Myocyte (in vitro differentiated cells): ENCODE measurements at places on chromosomes 12 and 14. TPM values are rescaled to one million over a fixed set of nuclear protein-coding genes. Genes with fewer than 3 reads are reported as not detected.
A peak's percentile ranks its signal among the peaks of the same experiment; 100 is the strongest.

DNA sequence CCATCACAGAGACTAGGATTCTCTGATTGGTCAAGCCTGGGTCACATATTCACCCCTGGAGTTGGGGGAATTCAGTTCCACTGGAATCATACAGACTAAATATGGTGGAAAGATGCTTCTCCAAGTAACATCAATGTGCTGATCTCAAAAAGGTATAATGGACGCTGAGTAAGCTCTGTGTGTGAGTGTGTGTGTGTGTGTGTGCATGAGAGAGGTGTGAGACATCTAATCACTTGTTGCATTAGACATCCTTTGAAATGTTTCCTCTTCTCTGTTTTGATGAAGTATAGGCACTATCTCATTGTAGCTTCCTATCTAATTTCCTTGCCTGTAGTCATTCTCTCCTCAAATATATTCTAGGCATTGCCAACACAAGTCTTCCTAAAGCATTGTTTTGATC is 5.0 kb upstream of the RAB3IP start:
- DNase-seq, result no peak

GRCh38 chr12:5220835-5221234 is 177.2 kb downstream of the KCNA5 start:
- no peak for DNase-seq

DNA sequence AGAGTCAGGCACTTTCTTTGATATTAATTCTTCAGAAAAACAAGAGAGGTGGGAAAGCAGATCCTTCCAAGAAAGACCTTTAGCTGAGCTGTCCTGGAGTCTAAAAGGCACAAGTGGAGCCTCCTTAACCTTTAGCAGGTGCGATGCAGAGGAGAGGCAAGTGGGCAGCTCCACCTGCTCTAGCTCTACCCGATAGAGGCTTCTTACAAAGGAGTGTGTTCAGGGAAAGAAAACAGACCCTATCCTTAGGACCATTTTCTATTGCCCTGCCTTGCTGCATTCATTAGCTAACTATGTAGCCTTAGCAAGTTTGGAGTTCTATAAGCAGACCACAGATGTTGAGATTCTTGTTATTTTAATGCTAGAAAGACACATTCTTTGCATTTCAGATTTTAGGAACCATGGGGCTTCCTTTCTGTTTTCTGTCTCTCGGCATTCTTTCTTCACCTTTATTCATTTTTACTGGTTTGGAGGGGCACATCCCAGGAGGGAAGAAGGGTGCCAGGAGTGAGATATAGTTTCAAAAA is 214.5 kb downstream of the EGLN3 start:
- DNase-seq, result no peak

DNA sequence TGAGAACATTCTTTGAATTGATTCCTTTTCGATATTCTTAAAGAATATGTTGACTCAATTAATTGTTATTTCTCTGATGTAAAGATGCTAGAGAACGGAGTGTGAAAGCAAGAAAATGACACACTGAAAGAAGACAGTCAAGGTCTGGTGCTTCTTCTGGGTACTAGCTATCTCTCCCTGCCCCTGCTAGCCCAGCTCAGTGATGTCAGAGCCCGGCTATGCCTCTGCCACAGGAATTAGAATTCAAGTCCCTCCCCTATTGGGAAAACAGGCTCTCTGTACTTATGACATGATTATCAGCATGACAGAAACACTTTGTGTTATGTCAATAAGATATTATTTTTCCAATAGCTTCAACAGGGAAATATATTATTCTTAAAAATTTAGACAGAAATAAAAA is 252.4 kb downstream of the KCNC2 start:
- no peak for DNase-seq

GRCh38 chr12:6699989-6700645 is 498 bp downstream of the PIANP start:
- no peak for DNase-seq

- no peak for DNase-seq
Measured at GRCh38 chr14:89013098-89013504, 188.7 kb downstream of the TTC8 start.

DNA sequence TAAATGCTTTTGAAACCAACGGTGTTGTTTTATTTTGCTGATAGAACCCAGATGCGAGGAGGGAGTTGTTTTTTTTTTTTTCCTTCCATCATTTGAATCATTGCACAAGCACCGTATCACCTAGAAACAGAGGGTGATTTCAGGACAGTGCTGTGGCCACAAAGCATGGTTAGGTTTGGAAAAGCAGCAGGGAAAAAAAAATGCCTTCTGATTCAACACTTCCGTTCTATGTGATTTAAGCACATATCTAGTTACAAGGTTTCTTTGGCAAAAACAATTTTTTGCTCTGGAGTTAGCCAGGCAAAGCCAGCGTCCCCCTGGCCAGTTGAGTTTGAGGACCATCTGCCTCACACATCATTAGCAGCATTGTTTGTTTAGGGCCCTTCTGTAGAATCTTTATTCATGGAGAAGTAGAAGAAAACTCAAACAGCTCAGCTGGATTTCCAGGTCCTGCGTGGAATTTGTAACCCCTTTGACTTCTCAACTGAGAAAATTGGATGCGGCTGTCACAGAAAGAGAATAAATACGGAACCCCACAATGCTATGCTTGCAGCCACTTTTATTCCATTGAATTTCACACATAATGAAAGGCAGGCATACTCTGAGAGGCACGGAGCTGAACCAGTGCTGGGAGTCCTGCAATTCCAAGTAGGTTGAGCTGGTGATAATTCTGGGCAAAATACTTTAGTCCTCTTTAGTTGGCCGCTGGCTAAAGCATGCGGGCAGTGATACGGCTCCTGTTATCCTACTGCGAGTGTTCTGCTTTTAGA is 17.0 kb upstream of the WNT5B start:
- peak; percentile 57 for DNase-seq

DNA sequence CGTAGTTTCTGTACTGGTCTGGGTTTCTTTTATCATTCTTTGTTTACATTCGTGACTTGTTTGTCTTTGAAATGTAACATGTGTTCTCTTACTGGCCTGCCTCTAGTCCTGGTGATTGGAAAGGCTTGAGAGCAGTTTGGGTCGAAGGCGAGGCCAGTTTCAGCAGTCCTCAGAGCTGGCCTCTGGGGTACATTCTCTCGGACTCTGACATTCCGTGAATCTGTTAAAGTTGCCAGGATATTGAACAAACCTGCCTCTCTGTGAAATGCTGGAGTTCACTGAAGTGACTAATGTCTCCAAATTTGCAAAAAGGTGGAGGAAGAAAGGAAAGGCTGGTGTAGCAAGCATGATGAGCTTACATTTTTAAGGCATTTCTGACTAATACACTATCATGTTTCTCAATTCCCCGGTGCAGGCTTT is 1.5 kb downstream of the PLEKHA5 start:
- peak; percentile 59 for DNase-seq

GRCh38 chr12:56728139-56728861 is 3.2 kb upstream of the NACA start:
- DNase-seq, result no peak

GRCh38 chr14:55556929-55557623 is 22.9 kb upstream of the KTN1 start:
- DNase-seq, result peak; percentile 100

- DNase-seq, result no peak
Measured at GRCh38 chr12:43762596-43762995, 3.8 kb downstream of the IRAK4 start.

- no peak for DNase-seq
Measured at GRCh38 chr14:75720116-75720515, 59.1 kb downstream of the TTLL5 start.

- no peak for DNase-seq
Measured at GRCh38 chr12:101470939-101471338, 4.2 kb upstream of the SPIC start.

The AQP5 gene
- not detected in 2 replicates for total RNA-seq

The LRRK2 gene
- 3.0 and 3.7 TPM in 2 replicates for total RNA-seq

GRCh38 chr14:92549859-92550230 is 36.3 kb downstream of the RIN3 start:
- peak; percentile 49 for DNase-seq

DNA sequence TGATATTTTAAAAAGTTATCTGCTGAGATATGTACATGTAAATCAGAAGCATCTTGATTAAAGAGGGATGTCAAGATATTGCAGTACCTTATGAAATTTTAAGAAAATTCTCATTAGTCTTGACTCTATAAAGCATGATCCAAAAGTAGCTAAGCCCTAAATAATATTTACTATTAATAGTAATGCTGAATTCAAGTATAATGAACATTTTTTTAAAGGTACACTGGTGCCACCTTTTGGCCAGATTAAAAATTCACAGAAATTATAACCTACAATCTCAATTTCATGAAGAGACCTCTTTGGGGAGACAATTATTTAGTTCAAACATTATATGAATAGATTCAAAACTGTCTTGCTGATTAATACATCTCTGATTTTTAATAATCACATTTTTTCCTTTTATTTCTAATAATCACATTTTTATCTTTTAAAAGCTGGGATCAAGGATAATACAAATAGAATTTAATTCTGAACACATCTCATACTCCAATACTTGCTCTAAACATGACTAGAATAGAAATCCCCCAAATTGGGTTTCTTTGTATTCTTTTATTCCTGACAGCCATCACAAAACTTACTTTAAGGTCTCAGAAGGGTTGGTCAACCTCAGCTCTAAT is 13.4 kb downstream of the AKAP5 start:
- peak; percentile 46 for DNase-seq

GRCh38 chr12:14216405-14217294 is 148.8 kb upstream of the ATF7IP start:
- DNase-seq, result peak; percentile 68

DNA sequence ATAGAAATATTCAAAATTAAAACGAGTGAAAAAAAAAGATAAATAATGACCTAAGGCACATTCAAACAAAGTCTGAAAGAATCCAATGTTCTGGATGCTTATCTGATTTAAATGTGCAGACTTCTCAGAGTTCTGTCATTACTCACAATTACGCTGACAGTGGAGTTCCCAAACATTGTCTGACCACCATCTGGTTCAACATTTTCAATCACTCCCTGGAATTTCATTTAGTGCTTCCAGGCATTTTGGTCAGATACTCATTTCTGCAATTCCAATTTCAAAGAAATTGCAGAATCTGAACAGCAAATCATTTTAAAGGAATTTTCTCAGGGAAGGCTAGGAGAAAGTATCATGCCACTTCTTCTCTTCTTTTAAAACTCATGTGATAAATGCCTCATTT is 398.2 kb upstream of the PDE3A start:
- DNase-seq, result peak; percentile 54

- DNase-seq, result no peak
Measured at GRCh38 chr12:94204499-94205247, 56.3 kb downstream of the PLXNC1 start.

- DNase-seq, result no peak
Measured at GRCh38 chr12:108052260-108052659, 76.8 kb upstream of the WSCD2 start.

The ACVR1B gene
- 8.1 and 9.6 TPM in 2 replicates for total RNA-seq

GRCh38 chr12:4243091-4243490 is 30.5 kb upstream of the CCND2 start:
- peak; percentile 50 for DNase-seq

GRCh38 chr12:123126294-123127181 is 24.4 kb downstream of the PITPNM2 start:
- DNase-seq, result peak; percentile 98

The FOXA1 gene
- 1.5 and 2.6 TPM in 2 replicates for total RNA-seq

The IKZF4 gene
- 1.1 and 3.0 TPM in 2 replicates for total RNA-seq

The TMEM119 gene
- total RNA-seq, result 34.4 and 55.5 TPM in 2 replicates

DNA sequence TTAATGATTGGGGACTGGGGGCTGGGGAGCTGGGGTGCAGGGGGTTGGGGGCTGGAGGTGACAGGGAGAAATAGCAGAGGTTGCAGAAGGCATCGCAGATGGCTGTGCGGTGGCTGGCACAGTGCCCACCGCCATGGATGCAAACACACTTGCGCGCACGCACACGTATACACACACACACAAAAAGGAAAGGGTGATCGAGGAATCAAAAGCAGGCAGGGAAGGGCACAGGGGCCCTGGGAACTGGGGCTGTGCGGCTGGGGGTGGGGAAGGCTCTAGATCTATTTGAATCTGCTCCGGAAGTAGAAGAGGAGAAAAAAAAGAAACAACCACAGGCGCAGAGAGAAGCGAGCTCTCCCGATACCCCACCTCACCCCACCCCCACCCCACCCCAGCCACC is 39.4 kb downstream of the ZFHX2 start:
- DNase-seq, result no peak

GRCh38 chr14:102691763-102692162 is 85.5 kb upstream of the TRAF3 start:
- no peak for DNase-seq

DNA sequence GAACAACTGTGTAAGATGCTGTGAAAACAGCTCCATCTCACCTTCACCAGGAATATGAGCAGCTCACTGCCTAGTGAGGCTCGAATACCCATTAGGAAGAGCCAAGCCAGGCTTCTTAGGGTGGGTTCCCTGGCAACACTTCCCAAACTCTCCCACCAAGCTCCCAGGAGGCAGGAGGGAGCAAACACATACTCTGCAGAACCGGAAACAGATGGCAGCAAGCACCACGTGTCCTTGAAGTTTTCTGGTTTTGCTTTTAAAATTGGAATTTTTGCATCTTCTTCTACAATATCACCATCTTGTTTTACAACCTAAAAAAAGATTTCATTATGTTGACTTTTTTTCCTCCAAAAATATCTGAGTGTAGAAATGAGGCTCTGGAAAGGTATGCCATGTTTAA is 186.7 kb downstream of the ZFP36L1 start:
- DNase-seq, result no peak

DNA sequence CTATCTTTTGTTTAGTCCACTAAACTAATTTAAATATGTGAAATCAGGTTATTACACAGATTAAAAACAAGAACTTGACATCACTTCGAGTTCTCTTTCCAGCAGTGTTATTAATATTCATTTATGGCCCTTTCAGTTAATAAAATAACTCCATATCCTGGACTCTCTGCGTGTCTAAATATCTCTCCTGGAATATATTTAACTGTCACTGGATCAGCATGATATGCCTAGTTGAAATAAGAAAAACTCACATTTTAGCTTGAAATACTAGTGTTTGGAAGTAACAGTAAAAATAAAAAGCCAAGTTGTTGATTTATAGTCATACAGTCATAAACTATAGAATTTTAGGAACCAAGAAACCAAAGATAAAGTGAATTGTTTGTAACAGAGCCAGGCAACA is 45.6 kb downstream of the ABCC9 start:
- DNase-seq, result no peak

GRCh38 chr12:128326406-128326805 is 59.4 kb downstream of the TMEM132C start:
- no peak for DNase-seq

DNA sequence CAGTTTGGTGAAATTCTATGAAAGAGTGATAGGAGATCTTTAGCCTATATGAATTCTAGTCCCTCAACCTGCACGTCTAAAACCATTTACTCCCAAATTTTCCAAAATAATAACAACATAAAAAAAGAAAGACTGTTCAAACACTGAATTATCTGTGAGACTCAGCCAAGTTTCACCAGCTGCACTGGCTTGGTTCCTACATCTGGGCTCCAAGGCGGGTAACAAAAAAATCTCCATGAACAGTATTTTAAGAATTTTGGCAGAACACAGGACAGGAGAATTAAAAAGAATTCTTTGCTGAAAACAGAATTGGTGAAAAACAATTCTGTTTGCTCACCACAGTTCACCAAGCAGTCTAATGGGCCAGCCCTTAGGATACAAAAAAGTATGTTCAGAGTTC is 536.8 kb upstream of the ATP2B1 start:
- DNase-seq, result peak; percentile 51

The MGAT4C gene
- not detected in 2 replicates for total RNA-seq

GRCh38 chr14:75323571-75323970 is 44.9 kb downstream of the FOS start:
- no peak for DNase-seq

GRCh38 chr12:121800694-121801594 is 2.9 kb upstream of the SETD1B start:
- DNase-seq, result peak; percentile 78

GRCh38 chr12:101855976-101856375 is 21.4 kb upstream of the DRAM1 start:
- DNase-seq, result no peak

The HOXC12 gene
- 0.31 and 0.62 TPM in 2 replicates for total RNA-seq
